Smooth muscle cell of the pulmonary artery (primary cell): ENCODE measurements at places on chromosomes 6 and 20. TPM values are rescaled to one million over a fixed set of nuclear protein-coding genes. Genes with fewer than 3 reads are reported as not detected.

IPCEF1 gene
- 0.07 TPM in 1 of 2 replicates, not detected in the other for total RNA-seq

RAET1L gene
- not detected in 2 replicates for total RNA-seq

LINC00237 gene
- total RNA-seq = not detected in 2 replicates

LY6G6D gene
- total RNA-seq = not detected in 2 replicates

C20orf144 gene
- total RNA-seq = 0.03 TPM in 1 of 2 replicates, not detected in the other

ARMH2 gene
- total RNA-seq = not detected in 2 replicates

PLG gene
- total RNA-seq = not detected in 2 replicates

EPB41L1 gene
- 42.2 and 48.2 TPM in 2 replicates for total RNA-seq

IL17A gene
- not detected in 2 replicates for total RNA-seq

RNF182 gene
- total RNA-seq = 0.40 and 9.7 TPM in 2 replicates

RANBP9 gene
- total RNA-seq = 52.0 and 67.2 TPM in 2 replicates

RAET1E gene
- total RNA-seq = 0.17 and 0.26 TPM in 2 replicates

PI3 gene
- not detected in 2 replicates for total RNA-seq

SLCO4A1 gene
- 0.13 and 0.30 TPM in 2 replicates for total RNA-seq

GNAS-AS1 gene
- 0.72 and 1.2 TPM in 2 replicates for total RNA-seq

LAMA2 gene
- 75.8 and 85.8 TPM in 2 replicates for total RNA-seq

TRIM10 gene
- total RNA-seq = not detected in 2 replicates
